NAMALWA (cell line): ENCODE measurements at places on chromosomes 4 and X.
A peak's percentile ranks its signal among the peaks of the same experiment; 100 is the strongest.

DNA sequence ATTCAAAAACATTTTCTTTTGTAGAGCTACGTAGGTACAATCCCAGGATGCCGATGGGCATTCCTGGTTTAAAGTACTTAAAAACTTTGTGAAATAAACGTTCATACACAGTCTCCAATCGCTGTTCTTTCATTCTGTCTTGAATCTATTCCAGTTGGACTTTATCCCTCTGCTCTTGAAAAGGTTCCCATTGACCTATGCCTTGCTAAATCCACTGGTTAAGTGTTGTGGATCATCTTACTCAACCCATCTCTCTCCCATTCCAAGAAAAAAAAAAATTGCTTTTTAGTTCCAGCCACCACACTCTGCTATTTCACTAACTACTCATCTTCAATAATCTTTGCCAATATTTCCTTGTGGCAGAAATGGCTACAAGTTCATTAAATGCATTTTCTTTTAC is 542.3 kb upstream of the GRIA3 start:
- no peak for DNase-seq

- no peak for DNase-seq
These were observed 2121.5 kb upstream of the AGA start for GRCh38 chr4:179563741-179564140.

DNA sequence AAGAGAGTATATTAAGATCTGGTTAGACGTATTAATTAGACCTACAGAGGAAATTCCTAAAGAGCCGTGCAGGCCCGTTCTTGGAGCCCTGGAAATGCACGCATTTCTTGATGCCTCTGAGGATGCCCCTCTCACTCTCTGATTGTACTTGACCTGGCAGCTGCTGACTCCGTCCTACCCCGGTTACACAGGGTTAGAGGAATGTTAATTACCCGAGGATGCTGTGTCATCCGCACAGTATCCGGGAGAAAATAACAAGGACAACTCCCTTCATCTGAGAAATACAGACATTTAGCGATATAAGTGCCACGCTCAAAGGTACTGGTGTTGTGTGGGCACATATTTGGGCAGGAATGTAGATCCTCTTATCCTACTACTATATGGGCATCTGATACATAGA is 404.6 kb upstream of the FAT1 start:
- no peak for DNase-seq

- DNase-seq: no peak
These were observed 62.6 kb downstream of the PKD2 start for GRCh38 chr4:88070031-88070430.

GRCh38 chr4:168101026-168101425 is 8.7 kb downstream of the ANXA10 start:
- DNase-seq: no peak

DNA sequence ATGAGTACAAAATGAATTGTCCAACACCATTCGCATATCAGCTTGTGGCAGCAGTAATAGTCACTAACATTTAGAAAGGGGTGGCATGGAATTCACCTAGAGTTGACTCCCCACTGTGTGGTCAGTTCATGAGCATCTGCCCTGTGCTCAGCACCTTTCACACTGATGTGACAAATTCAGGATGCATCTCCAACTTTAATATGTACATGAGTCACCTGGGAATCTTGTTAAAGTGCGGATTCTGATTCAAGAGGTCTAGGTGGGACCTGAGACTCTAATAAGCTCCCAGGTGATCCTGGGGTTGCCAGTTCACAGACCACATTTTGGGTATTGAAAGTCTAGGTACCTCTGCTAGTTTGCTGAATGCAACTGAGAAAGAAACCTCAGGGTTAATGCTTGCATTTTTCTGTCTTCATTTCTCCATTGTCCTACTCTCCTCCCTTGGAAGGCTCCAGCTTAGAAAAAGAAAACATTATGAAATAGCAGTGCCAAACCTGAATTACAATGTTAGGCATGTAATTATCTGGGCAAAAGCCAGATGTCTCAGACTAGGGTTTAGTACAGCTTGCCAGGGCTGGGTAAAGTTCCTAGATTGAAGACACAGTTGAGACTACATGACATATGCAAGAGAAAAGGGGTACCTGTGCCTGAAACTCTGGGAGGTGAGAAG is 32.7 kb downstream of the TMSB4X start:
- no peak for DNase-seq

- DNase-seq: no peak
These were observed 10.8 kb downstream of the LRP2BP start for GRCh38 chr4:185384930-185385331.

- no peak for DNase-seq
These were observed 154.2 kb downstream of the FHIP1A start for GRCh38 chr4:151563194-151563593.

DNA sequence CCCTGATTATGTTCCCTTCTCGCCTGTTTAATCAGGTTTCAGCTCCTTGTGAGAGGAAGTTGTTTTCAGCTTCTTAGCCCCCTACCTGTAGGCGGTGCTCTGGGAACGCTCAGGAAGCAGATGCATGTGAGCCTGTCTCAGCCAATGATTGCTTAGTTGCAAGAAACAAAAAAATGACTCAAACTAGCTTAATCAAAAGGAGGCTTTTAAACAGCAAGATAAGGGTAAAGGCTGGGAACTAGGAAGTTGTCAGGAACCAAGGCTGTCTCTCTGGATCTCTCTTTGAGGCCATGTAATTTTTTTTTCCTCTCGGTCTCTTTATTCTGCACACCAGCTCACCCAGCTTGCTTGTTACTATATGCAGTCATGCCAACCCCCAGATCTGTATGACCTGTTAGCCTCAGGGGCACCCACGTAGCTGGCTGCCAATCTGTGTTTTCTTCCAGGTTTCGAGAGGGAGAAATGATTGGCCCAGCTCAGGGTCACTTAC is 109.1 kb downstream of the PTTG2 start:
- no peak for DNase-seq

DNA sequence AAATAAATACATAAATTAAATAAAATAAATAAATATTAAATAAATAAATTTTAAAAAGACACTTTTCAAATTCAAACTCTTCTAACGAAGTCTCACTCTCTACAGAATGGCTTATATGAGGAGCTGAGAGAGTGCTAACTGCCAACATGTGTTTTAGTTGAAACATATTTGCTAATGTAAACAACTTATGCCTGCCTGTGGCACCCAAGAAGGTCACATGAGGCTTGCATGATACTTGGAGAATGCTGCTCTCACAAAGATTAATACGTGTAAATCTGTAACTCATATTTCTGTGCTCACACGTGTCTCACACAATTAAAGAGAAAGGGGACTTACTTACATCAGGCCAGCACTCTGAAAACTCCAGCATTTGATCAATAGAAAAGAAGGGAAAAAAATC is 43.2 kb upstream of the PITX2 start:
- no peak for DNase-seq

- no peak for DNase-seq
These were observed 776.6 kb downstream of the RAB28 start for GRCh38 chr4:12707381-12708175.

GRCh38 chrX:120647127-120647526 is 17.3 kb upstream of the C1GALT1C1 start:
- DNase-seq: no peak

GRCh38 chrX:153381684-153382532 is 19.2 kb downstream of the PNMA6E start:
- peak; percentile 66 for DNase-seq

- DNase-seq: no peak
These were observed 433.9 kb upstream of the CPEB2 start for GRCh38 chr4:14568351-14568750.

GRCh38 chr4:100690812-100691211 is 173.0 kb upstream of the EMCN start:
- no peak for DNase-seq

DNA sequence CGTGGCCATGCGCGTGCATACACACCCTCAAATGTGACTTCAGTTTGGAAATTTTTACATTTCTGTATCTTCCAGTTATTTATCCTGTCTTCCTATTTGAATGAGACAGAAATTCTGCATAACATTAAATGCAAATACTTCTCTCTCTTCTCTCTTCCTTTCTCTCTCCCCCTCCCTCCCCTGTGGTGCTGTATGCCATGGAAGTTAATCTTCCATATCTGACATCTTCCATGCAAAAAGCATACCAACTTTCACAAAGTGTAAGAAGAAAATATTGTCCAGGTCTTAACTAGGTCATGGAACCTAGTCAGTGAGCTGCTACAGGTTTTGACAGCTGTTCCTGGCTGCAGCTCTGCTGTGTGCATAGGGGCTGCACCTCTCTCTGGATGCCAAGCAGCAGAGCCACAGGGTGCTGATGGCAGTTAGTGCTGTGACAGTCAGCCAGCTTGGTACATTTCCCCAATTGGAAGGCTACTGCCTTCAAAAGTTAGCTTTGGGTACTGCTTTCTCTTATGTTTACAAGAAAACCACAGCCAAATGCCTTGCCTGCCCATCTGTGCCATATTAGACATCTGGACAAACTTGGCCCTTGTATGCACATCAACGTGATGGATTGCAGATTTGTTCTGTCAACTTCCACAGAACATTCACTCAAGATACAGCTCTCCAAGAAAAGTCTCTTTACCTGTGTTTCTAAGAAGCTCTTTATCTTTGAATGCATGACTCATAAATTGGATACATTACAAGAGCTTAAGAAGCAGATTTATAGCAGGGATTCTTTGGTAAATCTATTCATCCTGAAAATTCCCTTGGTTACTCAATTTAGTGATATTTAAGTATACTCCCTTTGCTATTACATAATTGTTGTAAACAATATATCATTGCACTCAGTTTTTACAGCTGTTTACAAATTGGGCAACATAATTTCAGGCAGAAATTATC is 623.8 kb downstream of the EPHA5 start:
- no peak for DNase-seq

GRCh38 chr4:54254116-54254914 is 25.2 kb downstream of the PDGFRA start:
- no peak for DNase-seq

GRCh38 chr4:37890801-37891259 is at the start of gene TBC1D1:
Gene TBC1D1, plus strand, starts transcription at chr4:37891084. Its CDS starts 11,012 bp downstream, at chr4:37902096.
- DNase-seq: peak; percentile 44

- no peak for DNase-seq
These were observed 222.3 kb upstream of the HS3ST1 start for GRCh38 chr4:11650801-11651596.

DNA sequence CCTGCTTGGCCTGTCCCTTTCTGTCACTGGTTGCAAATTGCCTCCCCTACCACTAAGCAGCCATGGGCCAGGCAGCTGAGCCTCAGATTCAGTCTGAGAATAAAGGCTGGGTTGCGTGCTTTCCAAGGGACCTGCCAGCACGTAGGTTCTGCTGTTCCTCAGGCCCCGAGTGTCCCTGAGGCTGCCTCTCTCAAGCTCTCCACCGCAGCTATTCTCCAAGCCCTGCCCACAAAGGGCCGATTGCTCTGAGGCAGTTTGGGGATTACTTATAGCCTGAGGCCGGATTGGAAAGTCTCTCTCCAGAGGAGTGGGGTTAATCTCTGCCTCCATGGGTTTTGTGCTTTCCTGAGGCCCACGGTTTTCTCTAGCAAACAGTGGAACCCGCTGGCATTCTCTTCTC is 590.7 kb downstream of the BCOR start:
- no peak for DNase-seq

DNA sequence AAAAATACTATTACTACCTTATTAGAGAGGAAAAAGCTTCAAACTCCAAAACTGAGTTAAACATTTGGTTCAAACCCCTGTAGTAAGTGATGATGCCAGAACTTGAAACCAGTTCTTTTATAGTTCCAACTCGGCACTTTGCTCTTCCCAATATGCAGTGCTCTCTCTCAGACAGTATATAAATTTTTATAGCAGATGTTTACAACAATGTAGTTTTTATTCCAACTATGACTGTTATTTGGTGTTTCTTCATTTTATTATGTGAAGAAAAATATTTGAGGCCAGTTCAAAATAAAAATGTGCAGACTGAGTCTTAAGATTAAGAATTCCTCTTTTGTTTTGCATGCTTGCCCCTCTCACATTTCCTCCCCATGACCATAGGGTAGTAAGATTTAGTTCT is 2.9 kb upstream of the PPP4R3C start:
- no peak for DNase-seq

DNA sequence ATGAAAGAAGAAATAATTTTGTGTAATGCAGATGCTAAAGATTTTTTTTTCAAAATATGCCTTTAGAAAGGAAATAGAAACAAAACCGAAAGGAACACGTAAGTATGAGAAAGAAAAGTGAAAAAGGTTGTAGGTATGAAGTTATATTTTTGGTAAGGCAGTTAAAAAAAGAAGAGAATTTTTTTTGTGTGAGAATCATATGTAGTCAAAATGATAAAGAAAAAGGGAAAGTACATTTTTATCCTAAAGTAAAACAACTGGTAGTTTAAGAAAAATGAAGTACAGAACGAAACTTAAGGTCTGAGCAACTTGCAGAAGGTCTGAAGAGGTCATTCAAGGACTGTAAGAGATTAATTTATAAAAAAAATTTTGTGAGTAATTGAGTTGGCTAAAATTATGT is 164.0 kb upstream of the TRAM1L1 start:
- no peak for DNase-seq

GRCh38 chr4:138565576-138565975 is 323.4 kb upstream of the SLC7A11 start:
- no peak for DNase-seq

DNA sequence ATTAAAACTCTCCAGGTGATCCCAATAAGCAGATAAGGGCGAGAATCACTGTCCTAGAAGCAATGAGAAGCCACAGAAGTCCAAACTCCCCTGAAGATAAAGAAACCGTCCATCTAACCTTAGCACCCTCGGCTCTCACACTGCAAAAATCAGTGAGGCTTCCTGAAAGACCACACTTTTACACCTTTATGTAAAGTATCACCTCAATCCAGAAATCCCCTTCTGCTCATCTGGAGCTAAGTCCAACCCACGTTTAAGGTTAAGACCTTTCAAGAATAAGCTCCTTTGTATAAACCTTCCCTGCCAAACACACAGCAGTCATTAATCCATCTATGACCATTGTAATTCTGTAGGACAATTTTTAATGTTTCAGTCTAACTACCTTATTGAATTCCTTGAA is 41.7 kb downstream of the LIN54 start:
- no peak for DNase-seq

DNA sequence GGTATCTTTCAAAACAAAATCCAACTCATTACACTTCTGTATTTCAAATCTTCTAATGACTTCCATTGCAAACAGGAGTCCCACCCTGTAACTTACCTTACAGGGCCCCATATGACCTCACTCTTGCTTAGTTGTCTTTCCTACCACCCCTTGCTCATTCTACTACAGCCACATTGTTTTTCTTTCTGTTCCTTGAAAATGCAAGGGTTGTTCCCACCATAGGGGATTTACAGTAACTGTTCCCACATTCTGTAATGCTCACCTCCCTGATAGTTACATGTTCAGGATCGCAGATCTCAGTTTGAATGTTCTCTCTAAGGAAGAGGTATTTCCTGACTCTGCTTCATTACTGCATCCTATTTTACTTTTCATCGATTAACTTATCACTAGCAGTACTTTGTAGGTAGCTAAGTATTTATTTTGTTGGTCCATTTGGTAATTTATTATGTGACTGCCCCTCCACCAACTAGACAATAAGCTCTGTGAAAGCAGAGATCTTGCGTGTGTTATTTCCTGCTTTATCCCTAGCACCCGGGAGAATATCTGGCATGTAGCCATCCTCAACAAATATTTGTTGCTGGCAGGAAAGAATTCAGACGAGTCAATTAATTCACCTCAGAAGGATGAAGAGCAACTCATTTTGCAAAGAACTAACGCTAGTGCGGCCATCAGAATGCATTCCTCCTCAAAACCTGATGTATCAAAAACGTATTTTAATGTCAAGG is 21.4 kb downstream of the MAOB start:
- no peak for DNase-seq
